IPS DF 19.7 (cell line): ENCODE measurements at places on chromosomes 2 and 18.

- no peak for DNase-seq
These were observed 407.4 kb downstream of the NRXN1 start for GRCh38 chr2:50624506-50624905.

DNA sequence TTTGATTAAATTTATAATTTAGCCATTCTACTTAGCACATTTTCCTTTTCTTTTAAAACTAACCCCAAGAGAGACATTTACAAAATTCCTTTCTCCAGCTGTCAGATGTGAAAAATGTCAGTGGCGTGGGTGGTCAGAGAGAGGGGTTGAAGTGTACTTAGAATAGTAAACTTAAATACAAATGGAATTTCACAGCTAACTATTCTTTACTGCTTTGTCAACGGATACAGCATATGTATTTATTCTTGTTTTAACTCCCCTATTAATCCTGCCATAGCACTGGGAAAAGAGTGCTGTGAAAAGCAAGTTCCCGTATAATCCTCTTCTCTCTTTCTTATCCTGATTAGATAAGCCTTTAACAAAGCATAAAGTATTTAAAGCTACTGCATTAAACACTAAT is 191.4 kb upstream of the CHAC2 start:
- DNase-seq: no peak

- no peak for DNase-seq
These were observed 352.2 kb downstream of the DLGAP1 start for GRCh38 chr18:4102901-4103300.

GRCh38 chr2:66283787-66284186 is 151.1 kb upstream of the MEIS1 start:
- no peak for DNase-seq

- DNase-seq: no peak
These were observed 68.1 kb downstream of the MYOM1 start for GRCh38 chr18:3151399-3152264.

DNA sequence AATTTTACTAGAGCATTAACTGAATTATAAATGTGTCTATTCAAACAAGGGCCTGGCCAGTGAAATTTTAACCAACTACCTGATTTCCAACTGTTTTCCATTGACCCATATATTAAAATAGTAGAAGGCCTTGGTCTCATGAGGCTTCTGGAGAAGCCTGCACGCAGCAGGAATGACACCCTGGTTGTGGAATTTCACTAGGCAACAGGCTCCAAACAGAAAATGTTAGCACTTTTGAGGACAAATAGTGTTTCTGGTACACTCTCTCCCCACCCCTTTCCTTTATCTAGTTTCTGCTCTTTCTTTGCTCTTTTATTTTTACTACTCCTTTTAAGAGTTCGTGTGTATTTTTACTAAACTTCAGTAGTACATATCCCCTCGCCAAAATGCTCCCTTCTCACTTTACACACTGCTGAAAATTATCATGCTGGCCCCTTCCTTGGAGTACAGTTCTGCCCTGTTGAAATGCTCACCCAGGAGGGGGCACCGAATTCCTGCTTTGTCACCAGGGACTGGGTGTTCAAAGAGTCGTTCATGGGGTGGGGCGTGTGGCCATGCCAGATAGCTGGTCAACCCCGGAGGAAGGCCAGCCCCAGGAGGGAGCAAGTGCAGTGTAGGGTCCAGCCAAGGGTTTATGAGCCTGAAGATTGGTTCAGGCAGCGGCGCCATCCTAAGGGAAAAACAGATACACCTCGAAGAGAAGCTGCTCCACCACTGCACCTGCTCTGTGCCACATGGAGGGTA is 22.1 kb upstream of the COL6A3 start:
- no peak for DNase-seq

DNA sequence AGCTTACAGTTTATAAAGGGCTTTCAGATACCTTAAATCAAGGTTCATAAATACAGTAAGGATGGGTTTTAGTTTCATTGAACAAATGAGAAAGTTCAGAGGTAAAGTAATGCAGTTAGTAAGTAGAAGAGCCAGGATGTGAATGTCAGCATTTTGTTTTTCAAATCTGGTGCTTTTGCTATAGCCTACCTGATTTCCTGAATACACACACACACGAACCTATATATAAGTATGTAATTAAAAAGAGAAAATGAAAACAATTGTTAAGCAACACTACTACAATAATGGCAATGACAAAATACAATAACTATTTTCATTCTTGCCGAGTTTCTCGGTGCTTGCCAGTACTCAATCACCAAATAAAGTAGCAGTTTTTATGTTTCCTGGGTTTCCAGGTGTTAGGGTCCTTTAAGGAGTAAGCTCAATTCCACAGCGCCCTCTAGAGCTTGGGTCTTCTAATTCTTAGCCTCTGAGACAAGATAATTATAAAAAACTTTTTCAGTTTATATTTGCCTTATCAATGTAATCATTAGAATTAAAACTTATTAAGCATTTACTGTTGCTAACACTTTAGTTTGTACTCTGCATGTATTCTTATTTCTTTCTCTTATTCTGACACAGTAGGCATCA is 512.9 kb upstream of the ACVR2A start:
- DNase-seq: no peak

DNA sequence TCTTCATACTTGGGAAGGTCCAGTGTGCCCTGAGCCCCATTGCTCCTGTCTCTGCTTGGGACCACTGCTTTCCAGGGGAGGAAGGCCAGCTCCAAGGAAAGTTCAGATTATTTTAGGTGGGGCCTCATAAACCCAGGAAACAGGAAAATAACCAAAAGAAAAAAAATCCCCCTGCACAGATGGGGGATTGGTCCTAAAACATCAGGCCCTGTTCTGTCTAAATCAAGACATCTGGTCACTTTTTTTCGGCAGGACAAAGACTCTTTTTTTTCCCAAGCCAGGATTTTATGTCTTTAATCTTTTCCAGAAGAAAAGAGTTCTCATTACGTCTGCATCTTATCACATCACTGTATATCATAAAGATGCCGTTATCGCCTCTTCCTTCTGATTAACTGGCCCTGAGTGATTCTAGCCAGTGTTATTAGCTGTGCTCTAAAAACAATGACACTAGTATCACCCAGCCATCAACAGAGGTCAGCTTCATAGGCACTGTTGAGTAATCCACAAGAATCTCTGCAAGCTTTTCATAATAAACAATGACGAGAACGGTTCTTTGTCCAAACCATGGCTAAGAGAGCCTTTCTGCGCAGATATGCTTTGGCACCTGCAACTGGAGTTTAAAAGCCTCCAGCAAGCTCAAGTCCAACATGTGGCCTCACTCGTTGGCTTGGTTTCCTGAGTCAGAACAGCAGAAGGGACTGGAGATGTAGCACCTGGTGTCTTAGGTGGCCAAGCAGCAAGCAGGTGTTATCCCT is 138.2 kb downstream of the VAPA start:
- no peak for DNase-seq
